Gastroesophageal sphincter (tissue), 4 donors: ENCODE measurements at places on chromosomes 2 and 18. TPM values are rescaled to one million over a fixed set of nuclear protein-coding genes. Genes with fewer than 3 reads are reported as not detected.

Gene GREB1L
- 6.2 TPM for total RNA-seq

DNA sequence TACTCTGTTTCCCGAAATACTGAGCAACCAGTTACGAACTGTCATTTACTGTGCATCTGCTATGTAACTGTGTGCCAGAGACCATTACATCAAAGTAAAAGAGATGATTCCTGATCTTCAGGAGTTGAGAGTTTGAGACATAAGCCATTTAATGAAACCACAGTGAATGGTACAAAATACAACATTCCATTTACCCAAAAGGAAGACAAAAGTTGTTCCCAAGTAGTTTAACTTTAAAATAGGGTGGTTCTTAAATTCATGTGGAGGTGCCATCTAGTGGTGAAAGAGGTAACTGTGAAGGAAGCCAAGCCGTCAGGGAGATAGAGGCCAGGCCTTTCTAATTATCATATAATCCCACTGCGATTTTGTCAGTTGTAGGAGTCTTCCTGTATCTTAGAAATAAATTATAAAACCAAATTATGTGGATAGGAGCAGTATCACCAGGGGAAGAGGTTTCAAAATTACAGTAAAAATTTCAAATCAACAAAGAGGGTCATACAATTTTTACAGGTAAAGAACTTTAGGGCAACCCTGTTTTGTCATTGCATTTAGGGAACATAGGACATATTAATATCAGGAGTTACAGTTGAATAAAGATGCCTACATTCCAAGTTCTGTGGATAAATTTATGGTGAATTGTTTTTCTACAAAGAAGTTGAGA is 67.7 kb downstream of the EPAS1 start:
- peak; percentile 37 for ATAC-seq

- ATAC-seq: no peak
Observed at GRCh38 chr18:51686590-51686989, 489.1 kb upstream of the MEX3C start.

GRCh38 chr18:55376387-55376786 is 211.6 kb downstream of the TCF4 start:
- no peak for ATAC-seq
